ENCODE measurements at places on chromosomes 6 and 20. TPM values are rescaled to one million over a fixed set of nuclear protein-coding genes. Genes with fewer than 3 reads are reported as not detected.

BTN1A1 gene
- total RNA-seq = 0.28 TPM

FLRT3 gene
- total RNA-seq = 9.6 TPM

SCUBE3 gene
- 2.1 TPM for total RNA-seq

SCRT2 gene
- not detected for total RNA-seq

ZKSCAN3 gene
- 5.6 TPM for total RNA-seq

ACTL10 gene
- total RNA-seq = 0.54 TPM

CHMP4B gene
- total RNA-seq = 115 TPM

DNA sequence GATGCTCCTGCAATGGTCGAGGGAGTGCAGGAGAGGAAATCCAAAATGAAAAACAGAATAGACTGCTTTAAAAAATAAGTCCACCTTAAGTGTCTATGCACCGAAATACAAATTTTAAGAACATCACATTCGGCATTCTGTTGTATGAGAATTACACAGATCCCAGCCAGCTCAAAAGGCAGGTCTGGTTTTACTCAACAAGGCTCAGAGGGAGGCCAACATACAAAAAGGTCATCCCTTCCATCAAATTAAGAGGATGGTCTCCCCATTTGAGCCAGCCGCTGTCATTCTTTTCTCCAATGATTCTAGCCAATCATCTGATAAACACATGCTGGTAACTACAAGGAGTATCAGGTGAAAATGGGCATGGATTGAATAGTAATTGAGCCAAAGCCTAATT lies 7.9 kb downstream of the ATXN1 start:
- DNase-seq = no peak
- H3K27me3 ChIP-seq = no peaks in the 10 kb centered on the region
- no peak overlapping the region for H3K27ac ChIP-seq
- H3K4me1 ChIP-seq = peaks cover 57% of the 10 kb centered on the region

DNA sequence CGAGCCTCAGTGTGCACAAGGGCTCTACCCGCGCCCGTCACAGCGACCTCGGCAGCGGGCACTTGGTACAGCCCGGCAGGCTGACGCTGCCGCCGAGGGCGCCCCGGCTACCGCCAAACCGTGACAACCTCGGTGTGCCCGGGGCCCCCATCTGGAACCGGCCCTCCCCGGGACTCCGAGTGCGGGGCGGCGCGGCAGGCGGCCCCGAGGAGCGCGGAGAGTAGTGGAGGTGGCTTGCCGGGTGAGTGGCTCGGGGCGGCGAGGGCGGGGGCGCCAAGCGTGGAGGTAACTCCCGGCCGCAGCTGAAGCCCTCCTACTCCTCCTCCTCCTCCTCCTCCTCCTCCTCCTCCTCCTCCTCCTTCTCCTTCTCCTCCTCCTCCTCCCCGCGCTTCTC lies at the start of gene ISM1:
TSS of gene ISM1 (plus strand) at position 371 of the 394 bp plus-strand sequence. CDS start 503 bp downstream, outside the sequence.
- no peaks in the 10 kb centered on the region for H3K36me3 ChIP-seq
- peak within 1 kb of the TSS; percentile 42 for H3K27ac ChIP-seq

DNA sequence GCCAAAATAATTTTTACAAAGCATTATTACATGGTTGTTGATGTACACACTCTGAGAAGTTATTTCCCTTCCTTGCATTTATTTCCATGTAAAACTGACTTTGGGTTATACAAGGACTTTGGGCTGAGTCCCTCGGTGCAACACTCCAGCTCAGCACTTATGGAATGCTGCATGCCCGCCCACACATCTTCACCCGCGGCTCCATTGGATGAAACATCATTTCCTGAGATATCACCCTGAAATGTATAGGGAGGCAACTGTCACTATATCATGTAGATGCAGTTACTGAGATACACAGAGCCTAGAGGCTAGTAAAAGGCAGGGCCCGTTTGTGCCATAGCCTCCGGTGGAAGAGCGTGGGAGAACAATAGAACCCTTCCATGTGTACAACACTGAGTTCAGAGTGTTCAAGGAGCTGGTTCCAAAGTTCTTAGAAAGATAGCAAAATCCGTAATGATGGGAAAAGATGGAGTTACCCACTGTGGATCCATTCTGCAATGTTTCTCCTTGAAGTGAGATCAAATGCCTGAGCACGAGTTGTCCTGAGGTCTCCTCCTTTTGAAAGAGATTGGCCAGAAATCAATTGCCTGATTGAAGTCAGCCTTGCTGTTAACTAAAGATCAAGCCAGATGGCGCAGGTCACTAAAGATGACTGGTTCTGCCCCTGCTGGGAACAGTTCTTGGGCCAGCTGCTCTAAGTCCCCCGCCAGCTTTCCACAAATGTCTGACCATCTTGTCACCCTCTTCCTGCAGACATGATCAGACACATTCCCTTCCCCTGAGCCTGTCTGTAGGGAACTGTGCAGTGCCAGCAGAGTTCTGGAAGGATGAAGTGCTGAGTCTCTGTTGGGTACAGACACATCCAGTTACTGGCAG lies 100.9 kb upstream of the IYD start:
- no peak overlapping the region for H3K27ac ChIP-seq
- no peaks in the 10 kb centered on the region for H3K27me3 ChIP-seq
- H3K36me3 ChIP-seq = no peaks in the 10 kb centered on the region
- peaks cover 3% of the 10 kb centered on the region for H3K4me1 ChIP-seq
- no peak for DNase-seq

DNA sequence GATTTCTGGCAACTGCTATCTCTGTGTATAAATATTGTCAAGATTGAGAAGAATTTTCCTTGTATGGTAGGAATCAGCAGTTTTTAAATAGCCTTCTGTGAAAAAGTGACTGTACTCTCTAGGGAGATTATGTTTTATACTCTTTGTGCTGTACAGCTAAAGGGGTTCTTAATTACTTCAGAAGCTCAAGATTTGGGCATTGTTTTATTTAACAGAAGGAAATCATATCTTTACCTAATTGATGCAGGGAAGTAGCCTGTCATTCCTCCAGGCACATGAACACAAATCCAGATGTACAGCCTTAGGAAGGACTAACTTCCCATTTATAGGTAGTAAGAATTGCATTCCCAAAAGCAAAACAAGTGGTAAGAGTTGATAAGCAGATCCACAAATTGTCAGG lies 1.3 kb downstream of the CALHM5 start:
- H3K4me1 ChIP-seq = peaks cover 14% of the 10 kb centered on the region
- DNase-seq = no peak
- peak overlapping the region; percentile 45 for H3K4me3 ChIP-seq
- no peaks in the 10 kb centered on the region for H3K36me3 ChIP-seq
- no peak overlapping the region for H3K27ac ChIP-seq

DNA sequence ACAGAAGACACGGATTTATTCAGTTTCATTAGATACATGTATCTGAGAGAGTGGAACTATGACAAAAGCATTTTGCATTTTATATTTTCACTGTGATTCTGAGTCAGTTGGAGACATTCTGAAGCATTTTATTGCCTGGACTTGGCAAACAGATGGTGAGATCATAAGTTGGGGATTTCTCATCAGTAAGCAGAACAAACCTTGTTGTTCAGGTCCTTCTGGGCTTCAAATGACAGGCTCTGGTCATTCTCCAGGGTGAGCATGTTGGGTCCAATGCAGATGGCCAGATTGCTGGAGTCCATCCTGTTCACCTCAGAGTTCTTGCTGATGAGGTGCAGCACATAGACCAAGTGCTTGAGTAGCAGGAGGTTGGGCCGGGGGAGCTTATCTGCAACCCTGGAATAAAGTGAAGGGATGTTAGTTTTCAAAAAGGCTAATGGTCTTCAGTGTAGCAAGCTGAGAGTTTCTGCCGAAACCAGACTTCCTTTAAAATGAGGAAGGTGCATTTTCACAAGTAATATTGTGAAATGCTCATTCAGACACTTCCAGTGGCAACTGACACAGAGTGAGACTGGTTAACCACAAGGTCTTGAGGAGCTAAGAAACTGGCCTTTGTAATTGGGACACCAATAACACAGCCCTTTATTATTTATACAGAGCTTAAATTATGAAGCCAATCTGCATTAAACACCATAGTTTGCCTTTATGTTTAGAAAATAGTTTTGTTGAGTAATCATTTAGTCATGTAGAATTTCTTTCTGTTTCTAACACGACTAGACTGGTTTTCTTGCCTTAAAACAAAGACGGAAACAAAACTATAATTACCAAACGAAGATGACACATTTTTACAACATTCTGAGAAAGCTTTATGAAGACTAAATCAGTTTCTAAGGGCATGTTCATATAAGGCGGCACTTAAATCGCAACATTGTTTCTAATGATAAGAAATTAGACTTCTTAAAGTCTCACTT lies 5.6 kb downstream of the TAGAP start:
- H3K36me3 ChIP-seq = no peaks in the 10 kb centered on the region
- H3K4me3 ChIP-seq = no peak overlapping the region
- peak overlapping the region; percentile 55 for H3K27ac ChIP-seq
- no peaks in the 10 kb centered on the region for H3K27me3 ChIP-seq

- H3K4me3 ChIP-seq = no peak overlapping the region
- no peaks in the 10 kb centered on the region for H3K36me3 ChIP-seq
- H3K27me3 ChIP-seq = no peaks in the 10 kb centered on the region
- no peak for DNase-seq
- no peak overlapping the region for H3K27ac ChIP-seq
- H3K4me1 ChIP-seq = peaks cover 19% of the 10 kb centered on the region
Measured at GRCh38 chr6:10626154-10626741, 68.2 kb downstream of the C6orf52 start.

DNA sequence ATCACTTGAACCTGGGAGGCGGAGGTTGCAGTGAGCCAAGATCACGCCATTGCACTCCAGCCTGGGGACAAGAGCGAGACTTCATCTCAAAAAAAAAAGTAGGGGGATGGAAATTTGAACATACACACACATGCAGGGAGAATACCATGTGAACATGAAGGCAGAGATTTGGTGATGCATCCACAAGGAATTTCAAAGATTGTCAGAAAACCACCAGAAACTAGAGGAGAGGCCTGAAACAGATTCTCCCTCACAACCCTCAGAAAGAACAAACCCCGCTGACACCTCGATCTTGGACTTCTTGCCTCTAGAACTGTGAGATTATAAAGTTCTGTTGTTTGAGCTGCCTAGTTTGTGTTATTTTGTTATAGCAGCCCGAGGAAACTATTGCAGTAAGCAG lies 125.5 kb downstream of the GPX5 start:
- no peaks in the 10 kb centered on the region for H3K36me3 ChIP-seq
- no peak overlapping the region for H3K27ac ChIP-seq
- H3K4me3 ChIP-seq = no peak overlapping the region
- no peak for DNase-seq
- peaks cover 14% of the 10 kb centered on the region for H3K4me1 ChIP-seq

- DNase-seq = no peak
- H3K4me3 ChIP-seq = no peak overlapping the region
- no peak overlapping the region for H3K27ac ChIP-seq
- peaks cover 6% of the 10 kb centered on the region for H3K27me3 ChIP-seq
- no peaks in the 10 kb centered on the region for H3K4me1 ChIP-seq
Measured at GRCh38 chr20:58835231-58835630, 15.5 kb downstream of the GNAS-AS1 start.

DNA sequence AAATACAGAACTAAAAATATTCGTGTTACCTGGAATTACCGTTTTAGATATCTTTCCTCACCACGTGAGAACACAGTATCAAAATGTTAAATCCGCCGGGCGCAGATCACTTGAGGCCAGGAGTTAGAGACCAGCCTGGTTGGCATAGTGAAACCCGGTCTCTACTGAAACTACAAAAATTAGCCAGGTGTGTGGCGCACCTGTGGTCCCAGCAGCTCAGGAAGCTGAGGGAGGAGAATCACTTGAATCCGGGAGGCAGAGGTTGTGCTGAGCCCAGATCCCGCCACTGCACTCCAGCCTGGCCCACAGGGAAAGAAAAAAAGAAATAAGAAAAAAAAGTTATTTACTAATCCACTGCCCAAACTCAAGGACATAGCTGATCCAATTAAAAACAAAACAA lies 4.8 kb upstream of the DDX43 start:
- no peak for DNase-seq
- H3K36me3 ChIP-seq = no peaks in the 10 kb centered on the region
- no peaks in the 10 kb centered on the region for H3K4me1 ChIP-seq
- no peak overlapping the region for H3K27ac ChIP-seq
- no peak overlapping the region for H3K4me3 ChIP-seq

DNA sequence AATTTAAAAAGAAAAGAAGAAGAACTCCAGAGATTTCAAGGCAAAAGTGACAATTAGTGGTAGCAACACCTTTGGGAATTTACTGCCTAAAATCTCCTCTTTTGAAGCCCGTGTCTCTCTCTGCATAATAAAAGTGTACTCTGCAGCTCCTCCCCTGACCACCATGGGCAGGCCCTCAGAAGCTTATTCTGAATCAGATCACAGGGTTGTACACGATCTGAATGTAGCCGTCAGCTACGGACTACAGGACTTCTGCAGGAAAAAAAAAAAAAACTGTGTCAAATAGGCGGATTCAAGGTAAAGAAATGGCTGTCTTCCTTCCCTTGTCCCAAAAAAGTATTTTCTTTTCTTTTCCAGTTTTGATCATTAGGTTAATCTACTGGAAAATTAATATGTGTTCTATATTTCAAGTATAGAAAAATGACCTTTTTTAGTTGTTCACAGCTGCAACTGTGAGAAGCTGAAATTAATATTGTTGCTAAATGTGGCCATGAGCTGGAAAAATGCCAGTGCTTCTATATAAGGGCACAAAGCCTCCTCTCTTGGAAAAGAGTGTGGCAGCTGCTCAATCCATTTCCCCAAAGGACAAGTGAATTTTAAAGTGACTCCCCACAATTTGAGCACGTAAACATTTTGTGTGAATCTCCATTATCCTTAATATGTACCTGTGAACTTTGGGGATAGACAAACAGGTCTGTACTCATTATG lies 397.4 kb downstream of the C6orf118 start:
- no peak for DNase-seq
- no peak overlapping the region for H3K27ac ChIP-seq
- H3K4me1 ChIP-seq = peaks cover 10% of the 10 kb centered on the region
- H3K27me3 ChIP-seq = no peaks in the 10 kb centered on the region
- no peak overlapping the region for H3K4me3 ChIP-seq

DNA sequence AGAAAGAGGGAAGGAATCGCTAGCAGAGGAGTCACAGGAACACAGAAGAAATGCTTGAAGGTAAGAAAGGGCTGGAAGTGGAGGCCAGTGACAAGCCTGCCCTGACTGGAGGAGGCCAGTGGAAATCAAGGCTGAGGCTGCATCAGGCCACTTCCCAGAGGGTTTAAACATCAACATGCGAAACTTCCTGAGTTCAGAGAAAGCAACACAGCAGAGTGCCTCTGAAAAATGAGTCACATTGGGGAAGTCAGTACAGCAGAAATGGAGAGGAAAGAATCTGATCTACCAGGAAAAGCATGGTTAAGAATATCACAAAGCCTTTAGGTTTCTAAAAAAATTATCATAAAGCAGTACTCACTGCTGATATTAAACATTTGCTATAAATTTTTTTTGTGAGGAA lies 23.3 kb downstream of the NAPB start:
- no peaks in the 10 kb centered on the region for H3K4me1 ChIP-seq
- H3K27ac ChIP-seq = no peak overlapping the region

DNA sequence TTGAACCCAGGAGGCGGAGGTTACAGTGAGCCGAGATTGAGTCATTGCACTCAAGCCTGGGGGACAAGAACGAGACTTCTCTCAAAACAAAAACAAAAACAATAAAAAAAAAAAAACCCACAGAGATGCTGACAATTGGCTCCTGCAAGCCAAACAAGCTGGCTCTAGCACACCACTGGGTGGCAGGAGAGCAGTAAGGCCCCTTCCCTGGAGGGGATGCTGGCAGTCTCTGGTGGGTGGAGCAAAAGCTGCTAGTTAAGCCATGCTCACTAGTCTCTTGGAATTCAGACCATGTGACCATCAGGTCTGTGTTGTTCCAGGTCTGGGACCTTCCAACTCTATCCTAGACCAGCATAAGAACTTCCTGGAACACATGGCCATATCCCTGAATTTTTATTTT lies 18.9 kb upstream of the DSN1 start:
- no peak overlapping the region for H3K4me3 ChIP-seq
- H3K27me3 ChIP-seq = no peaks in the 10 kb centered on the region
- H3K27ac ChIP-seq = no peak overlapping the region
- peaks cover 65% of the 10 kb centered on the region for H3K36me3 ChIP-seq
- no peak for DNase-seq
- no peaks in the 10 kb centered on the region for H3K4me1 ChIP-seq
